ENCODE measurements at places on chromosomes 16 and 17.

DNA sequence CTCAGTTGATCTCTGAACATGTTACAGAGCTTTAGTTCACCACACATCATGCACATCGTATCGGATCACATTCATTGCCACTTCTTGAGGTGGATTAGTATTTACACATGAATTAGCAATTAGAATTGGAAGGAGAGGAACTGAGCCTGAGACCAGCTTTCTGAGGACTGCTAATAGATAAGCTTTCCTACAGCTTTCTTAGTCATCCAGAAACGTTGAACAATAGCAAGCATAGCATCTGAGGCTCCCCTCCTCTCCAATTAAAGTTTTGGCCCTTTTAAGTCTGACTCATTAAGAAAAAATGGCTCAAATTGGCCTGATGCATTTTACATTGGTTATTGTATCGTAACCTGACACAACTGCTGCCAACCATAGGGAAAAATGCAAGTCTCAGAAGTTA lies 1130.4 kb downstream of the CDH8 start:
- DNase-seq, result no peak

- DNase-seq, result no peak
These were observed 14.4 kb downstream of the TBKBP1 start for GRCh38 chr17:47708312-47708863.

GRCh38 chr16:81697616-81698309 lies 81.3 kb upstream of the PLCG2 start:
- DNase-seq, result no peak

DNA sequence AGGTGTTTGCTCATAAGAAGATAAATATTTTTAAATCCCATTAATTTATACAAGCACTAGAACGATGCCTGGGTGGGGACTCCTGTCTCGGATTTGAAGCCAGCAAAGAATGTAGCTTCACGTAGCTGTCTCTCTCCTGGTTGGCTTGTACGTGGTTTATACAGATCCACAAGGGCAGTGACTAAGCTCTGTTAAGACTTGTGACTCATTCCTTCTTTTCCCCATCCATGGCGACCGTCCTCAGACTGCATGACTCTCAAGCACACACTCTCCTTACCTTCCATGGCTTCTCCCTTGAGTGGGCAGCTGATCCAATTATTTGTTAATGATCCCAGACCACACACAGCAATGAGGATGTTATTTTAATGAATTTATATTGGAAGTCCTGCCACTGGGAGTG lies 679.7 kb upstream of the SOX9 start:
- peak; percentile 68 for DNase-seq

- DNase-seq, result no peak
These were observed 630.8 kb upstream of the KIF2B start for GRCh38 chr17:53191878-53192277.

DNA sequence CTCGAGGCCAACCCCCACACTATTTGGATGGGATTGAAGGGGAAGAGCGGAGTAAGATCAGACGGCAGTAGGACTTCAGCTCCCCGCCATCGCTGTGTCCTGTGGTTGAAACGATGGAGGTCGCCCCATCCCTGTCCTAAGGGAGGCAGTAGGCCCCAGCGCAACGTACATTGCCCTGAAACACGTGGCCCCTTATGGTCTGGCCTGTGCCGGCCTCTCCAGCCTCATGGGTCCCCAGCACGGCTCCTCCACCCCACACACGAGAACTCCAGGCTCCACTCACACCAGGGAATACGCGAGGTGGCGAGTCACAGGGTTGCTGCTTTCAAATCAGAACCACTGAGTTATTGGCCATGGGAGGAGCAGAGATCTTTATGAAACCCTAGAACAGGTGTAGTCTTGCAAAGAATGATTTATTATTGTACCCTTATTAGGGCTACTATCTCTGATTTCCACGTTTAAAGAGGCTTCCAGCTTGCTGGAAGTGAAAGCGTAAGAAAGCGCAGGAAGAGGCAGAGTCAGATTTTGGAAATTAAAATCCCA lies 669 bp upstream of the DCTPP1 start:
- DNase-seq, result no peak

DNA sequence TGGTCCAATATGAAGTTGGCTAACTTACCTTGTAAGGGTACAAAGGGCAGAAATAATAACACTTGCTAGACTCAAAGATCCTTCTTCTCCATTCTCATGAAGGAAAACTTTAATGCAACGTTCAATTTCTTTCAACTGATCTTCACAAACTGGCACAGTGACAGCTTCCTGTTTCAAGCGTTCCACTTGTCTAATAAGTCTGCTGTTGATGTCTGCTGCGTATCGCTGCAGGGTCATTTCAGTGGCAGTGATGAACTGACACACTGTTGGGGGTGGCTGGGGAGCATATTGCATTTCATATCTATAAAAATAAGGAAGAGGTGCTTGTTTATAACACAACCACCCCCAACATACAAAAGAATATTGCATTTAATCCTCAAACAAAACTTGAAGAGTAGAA lies 33.5 kb upstream of the ARL6IP1 start:
- DNase-seq, result no peak

DNA sequence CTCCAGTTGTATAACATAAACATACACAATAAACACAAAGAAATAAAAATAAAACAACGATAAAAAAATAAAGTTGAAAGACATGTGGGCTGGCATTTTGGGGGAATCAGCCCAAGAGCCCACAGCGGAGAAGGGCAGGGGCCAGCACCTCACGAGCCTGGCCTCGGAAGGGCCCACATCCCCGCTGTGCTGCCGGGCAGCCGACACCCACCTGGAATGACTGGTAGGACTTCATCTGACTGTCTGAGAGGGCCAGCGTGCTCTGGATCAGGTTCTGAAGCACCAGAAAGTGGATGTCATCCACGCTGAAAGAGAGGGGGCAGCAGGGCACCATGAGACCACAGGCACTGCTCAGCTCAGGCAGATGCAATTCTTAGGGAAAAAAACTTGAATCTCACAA lies 73.5 kb downstream of the GTF3C1 start:
- no peak for DNase-seq

GRCh38 chr17:69477204-69477902 lies 62.9 kb downstream of the MAP2K6 start:
- DNase-seq, result no peak

GRCh38 chr17:2063261-2064146 lies 8.6 kb downstream of the HIC1 start:
- no peak for DNase-seq

DNA sequence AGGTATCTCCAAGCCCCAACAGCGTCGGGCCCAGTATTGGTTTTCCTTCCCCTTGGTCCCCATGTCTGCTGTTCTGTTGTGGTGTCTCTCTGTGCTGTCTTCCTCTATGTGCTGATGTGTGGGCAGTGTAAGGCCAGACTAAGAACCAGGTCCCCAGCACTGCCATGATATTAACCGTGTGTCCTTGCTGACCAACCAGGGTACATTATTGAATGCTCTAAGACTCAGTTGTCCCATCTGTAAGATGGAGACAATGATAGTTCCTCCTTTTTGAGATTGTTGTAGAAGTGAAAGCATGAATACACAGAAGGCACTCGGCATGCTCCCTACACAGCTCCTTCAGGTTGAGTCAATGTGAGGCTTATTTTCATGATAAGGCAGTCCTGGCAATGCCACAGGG lies 20.6 kb downstream of the AOC3 start:
- DNase-seq, result no peak

DNA sequence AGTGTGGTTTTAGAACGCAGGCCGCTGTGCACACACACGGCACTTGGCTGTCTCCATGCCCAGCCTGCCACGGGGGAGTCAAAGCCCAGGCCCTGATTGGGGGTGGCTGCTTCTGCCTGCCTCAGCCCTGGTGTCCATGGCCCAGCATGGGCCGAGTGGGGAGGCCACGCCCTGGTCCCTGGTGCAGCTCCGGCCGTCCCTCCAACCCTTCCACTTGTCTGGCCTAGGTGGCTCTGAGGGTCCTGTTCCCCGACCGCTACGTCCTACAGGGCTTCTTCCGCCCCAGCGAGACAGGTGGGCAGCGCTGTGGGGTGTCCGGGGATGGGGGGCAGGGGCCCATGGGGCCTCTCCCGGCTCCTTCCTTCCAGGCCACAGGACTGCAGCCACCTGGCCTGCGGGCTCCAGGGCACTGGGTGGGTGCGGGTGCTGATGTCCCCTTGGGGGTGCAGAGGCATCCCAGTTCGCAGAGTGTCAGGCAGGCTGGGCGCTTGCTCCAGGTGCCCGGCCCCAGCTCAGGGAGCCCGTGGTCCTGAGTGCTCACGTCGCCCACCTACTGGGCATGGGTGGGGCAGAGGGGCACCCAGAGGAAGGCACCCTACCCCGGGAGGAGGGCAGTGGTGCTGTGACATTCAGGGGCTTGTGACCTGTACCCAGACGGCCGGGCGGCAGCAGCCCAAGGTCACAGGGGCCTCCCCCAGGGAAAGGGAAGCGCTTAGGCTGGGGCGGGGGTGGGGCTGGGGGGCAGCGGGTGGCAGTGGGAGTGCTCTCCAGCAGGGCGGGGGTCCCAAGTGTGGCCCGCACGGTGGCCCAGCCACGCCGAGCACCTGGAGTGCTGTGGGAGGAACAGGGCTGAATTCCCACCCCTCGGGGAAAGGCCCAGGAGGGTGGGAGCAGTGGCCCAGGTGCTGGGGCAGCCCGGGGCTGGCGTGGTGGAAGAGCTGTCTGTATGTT lies 11.8 kb downstream of the CENPX start:
- no peak for DNase-seq

DNA sequence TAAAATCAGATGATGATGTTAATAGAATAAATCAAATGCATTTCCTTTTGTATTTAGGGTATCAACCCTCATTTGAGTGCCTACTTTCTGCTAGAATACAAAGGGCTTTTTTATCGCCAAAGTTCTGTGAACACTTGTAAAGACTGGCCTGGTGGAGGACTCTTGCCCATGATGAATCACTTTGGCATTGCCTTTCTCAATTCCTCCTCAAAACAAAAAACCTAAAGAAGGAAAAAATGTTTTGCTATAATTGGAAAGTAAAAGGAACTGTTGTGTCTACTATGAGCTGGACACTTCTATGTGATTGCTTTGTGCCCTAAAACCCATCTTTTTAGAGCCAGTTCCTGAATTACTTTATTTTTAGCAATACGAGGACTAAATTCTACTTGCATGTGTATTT lies 13.0 kb upstream of the DHRS11 start:
- no peak for DNase-seq

GRCh38 chr16:1911467-1912214 lies 6.6 kb downstream of the HS3ST6 start:
- no peak for DNase-seq

DNA sequence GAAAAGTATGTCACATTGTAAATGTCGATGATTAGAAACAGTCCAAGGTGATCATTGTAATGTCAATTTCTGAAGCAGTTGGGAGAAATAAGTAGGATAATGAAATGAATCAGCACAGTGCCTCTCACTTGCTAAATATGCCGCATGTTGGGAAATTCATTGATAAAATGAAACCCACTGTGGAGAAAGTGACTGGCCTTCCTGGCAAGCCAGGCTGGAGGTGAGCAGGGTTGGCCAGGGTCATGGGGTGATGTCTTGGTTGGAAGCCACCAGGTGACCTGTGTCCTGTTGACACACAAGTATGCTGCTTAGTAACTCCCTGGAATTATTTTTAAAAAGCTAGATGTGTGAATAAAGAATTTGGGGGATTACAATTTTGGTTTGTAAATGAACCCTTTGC lies 14.9 kb upstream of the WNT9B start:
- DNase-seq, result no peak

- DNase-seq, result no peak
These were observed 48.5 kb downstream of the TIMM22 start for GRCh38 chr17:1045456-1045855.

DNA sequence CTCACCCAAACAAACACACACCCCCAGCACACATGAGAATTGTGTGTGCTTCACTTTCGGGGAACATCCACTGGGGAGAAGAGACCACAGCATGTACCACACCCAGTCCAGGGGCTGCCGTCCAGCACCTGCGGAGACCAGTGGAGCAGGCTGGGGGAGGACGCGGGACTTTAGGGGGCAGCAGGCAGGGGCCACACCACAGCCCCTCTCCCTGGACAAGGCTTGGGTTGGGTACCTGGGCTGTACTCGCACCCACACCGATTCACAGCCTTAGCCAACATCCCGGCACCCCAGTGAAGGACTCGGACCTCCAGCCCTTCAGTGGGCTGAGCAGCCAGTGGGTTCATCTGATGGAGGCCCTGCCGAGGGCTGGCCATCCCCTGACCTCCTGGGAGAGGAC lies 63.3 kb downstream of the RBFOX3 start:
- no peak for DNase-seq

DNA sequence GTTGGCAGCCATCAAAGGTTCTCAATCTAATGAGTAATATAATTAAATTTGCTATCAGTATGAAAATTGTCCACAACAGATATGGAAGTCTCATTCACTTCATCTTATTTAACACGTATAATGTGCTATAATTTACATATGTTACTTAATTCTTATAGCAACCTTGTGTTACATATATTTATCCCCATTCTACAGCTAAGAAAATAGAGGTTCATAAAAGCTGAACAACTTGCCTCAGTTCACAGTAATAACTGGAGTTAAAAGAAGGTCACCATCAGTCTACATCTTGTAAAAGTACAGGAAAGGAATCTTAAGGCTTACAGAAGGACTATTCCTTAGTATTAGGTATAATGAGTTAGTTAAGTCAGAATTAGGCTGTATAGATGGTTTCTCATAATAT lies 27.9 kb downstream of the STXBP4 start:
- DNase-seq, result no peak

GRCh38 chr17:28710861-28711722 lies 596 bp downstream of the PROCA1 start:
- peak; percentile 55 for DNase-seq

DNA sequence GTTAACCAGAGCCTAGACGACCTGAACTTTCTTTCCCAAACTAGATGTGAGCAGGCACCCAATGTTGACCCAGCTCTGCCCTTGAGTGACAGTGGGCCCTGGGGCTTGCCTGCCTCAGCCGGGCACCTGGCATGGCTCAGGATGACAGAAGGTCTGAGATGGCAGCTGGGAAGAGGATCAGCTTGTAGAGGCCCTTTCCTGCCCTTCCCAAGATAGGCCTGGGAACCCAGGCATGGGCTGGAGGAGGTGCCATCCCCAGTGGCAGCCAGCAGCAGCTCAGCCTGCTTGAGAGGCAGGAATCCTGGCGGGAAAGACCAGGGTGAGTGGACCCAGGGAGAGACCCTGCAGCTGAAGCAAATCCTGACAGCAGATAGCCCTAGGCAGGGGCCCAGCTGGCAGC lies 59.1 kb downstream of the PIPOX start:
- DNase-seq, result no peak

DNA sequence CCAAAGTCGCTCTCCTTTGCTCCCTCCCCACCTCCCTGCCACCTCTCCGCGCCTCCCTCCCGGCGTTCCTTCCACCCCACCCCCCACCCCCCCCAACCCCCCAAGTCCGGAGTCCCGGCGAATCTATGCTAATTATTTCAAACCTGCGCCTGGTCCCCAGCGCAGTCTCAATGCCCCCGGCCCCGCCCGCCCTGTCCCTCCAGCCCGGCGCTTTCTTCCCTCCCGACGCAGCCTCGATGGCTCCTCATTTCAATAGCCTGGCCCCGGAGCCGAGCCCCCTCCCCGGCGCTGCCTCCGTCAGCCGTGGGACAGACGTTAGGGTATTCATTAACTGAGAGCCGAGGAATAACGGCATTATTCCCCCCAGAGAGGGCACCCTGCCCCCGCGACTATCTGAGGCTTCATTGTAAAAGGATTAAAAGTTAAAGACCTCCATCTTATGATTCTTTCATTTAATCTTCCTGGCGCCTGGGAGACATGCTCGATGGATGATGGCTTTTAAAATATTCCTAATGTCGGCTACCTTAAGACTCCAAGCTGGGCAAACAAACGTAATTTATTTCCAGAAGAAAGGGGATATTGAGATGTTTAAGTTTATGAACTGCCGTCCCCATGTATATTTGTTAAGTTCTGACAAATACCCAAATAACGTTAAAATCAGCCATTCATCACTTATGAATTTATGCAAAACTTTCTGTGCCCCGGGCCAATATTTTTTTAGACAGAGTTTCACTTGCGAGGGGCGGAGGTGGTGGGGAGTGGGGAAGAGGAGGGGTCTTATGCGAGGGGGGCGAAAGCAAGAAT lies 3.4 kb downstream of the NOG start:
- DNase-seq, result no peak
